ENCODE measurements at places on chromosomes 3 and 15.

DNA sequence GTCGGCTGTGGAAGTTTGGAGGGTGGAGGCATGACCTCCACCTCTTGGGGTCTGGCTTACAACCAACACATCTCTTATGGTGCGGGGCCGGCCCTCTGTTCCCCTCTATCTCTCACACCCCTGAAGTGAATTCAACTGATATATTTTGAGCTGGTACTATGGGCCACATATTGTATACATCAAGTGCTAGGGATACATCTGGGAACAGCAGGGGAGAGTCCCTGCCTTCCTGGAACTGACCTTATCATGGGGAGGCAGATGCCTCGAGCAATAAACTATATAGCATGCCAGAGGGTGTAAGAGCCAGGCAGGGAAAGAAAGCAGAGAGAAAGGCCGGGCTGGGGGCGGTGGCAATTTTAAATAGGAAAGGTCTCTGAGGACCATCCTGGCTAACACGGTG, 60.4 kb upstream of the TRPM1 start:
- DNase-seq = no peak

DNA sequence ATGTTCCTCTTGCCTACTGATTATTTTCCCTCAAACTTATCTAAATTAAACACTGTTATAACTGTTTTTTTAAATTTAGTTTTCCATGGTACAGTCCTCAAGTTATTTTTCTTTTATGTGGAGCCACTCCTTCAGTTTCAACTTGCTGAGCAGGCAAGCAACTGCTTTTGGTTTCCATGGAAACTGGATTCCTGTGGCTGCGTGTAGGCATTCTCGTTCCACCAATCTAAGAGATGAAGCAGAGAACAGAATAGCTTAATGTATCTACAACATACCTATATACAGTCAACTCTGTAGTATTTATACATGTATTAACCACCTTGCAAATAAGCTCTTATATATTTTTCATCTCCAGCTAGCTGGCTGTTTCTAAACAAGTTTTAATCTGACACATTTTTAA, 25.8 kb upstream of the ANXA2 start:
- DNase-seq = peak; percentile 83

- DNase-seq = no peak
These were observed 731.6 kb downstream of the NAALADL2 start for GRCh38 chr3:175590745-175591144.

DNA sequence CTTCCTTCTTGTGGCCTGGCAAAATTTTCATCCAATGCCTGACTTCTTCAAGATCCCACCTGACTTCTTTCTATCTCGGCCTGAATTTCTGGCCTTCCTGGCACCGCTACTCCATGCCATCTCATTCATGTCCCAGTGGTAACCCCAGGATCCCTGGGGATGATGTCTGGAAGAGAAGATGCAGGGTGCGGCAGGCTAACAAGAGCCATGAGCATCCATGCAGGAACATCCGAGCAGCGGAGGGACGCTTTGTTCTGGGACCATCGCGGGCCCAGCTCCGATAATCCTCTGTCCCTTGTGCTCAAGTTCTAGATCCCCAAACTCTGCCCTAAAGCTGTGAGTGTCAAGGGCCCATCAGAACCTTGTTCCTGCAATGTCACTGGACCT, 10.9 kb downstream of the MYL3 start:
- DNase-seq = no peak

- DNase-seq = no peak
These were observed 24.1 kb downstream of the CHD2 start for GRCh38 chr15:92924216-92924615.

GRCh38 chr3:153958635-153959595, 162.3 kb upstream of the ARHGEF26 start:
- DNase-seq = peak; percentile 32

DNA sequence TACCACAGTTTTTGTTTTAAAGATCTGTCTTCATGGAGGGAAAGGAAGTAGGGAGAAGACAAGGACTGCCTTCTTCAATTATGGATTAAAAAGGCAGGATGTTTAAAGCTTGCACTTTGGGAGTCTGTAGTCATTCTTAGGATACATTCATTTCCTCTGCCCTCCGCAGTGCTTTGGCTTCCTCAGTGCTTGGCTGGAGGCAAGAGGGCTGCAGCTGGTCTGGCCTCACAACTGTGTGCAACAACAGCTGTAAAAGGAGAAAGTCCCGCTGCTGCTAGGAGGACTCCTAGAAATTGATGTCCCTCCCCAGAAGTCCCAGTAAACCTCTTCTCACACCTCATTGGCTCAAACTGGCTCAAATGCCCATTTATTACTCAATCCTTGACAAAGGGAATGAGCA, 54.4 kb upstream of the PPP2R3A start:
- no peak for DNase-seq

DNA sequence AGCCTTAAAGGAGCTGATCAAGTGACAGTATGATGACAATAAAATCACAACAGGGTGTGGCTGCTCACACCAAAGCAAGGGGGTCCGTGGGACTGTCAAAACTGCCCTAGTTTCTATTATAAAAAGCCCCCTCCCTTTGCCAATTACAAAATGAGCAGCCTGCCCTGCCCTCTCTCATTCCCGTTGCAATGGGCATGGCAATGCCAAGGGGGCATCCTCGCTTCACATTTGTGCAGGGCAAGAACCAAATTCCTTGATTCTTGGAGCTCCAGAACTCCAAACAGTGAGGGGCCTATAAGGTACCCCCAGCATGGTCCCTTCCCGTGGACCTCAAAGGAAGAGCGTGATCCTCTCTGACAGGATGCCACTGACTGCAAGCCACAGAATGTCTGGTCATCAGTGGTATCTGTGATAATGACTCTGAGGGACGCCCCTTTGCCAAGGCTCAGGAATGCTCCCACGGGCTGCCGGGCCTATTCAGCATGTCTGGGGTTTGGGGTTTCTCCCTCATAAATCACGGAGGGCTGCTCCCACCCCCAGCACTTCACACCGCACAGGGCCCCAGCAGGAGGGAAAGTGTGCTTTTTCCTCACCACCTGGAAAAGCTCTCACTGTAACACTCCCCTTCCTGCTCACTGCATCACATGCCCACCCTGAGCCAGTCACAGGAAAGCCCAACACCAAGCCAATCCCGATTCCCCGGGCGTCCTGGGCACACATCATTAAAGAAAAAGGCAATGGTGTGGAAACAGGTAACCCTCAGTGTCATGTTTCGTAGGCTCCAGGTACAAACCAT, 105.1 kb upstream of the TRPM1 start:
- DNase-seq = no peak

GRCh38 chr3:122691195-122691594, 10.6 kb downstream of the PARP14 start:
- DNase-seq = no peak

GRCh38 chr3:30355622-30356021, 250.8 kb upstream of the TGFBR2 start:
- no peak for DNase-seq

- no peak for DNase-seq
These were observed 50.6 kb downstream of the HEG1 start for GRCh38 chr3:125005222-125005621.

DNA sequence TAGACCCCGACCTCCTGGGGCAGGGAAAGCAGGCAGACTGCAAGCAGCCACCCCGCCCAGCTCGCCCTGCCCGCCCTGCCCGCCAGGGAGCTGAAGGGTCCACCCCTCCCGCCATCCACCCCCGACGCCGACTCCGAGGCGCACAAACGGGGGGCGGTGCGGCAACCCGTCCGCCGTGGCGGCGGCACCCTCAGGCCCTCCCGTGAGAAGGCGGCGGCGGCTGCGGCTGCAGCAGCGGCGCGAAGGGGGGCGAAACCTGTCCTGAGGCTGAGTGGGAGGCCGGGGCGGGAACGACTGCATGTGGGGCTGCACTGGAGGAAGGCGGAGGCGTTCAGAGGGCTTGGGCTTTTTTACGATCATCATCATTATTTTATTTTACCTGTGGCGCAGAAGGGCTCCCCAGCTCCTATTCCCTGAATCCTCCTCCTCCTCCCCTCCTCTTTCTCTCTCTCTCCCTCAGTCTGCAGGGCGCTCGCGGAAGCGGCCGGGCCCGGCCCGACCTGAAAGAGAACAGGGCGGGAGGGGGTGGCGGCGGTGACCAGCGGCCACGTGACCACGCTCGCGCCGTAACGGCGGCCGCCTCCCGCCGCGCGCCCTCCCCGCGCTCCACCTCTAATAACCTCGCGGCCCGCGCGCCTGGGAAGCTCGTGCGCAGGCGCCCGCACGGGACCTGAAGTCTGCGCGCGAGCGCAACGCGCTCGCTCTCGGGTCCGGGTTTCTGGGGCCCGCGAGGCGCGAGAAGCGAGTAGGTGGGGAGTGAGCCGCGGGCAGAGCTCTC, at the start of gene TBC1D5:
TBC1D5 (minus strand) TSS at position 530 of the 778 bp plus-strand sequence. CDS start 234,061 bp downstream, outside the sequence.
- DNase-seq = peak; percentile 90

- DNase-seq = no peak
These were observed 10.3 kb upstream of the NRROS start for GRCh38 chr3:196629228-196629627.

DNA sequence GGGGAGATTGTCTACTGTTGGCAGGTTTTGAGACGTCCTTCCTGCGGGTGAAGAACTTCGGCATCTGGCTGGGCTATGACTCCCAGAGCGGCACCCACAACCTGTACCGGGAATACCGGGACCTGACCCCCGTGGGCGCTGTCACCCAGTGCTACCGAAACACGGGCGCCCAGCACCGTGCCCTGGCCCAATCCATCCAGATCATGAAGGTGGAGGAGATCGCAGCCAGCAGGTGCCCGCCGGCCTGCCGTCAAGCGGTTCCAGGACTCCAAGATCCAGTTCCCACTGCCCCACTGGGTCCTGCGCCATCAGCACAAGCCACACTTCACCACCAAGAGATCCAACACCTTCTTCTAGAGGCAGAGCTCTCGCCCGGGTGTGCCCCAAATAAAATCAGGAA, 194.9 kb upstream of the EPHA6 start:
- no peak for DNase-seq

DNA sequence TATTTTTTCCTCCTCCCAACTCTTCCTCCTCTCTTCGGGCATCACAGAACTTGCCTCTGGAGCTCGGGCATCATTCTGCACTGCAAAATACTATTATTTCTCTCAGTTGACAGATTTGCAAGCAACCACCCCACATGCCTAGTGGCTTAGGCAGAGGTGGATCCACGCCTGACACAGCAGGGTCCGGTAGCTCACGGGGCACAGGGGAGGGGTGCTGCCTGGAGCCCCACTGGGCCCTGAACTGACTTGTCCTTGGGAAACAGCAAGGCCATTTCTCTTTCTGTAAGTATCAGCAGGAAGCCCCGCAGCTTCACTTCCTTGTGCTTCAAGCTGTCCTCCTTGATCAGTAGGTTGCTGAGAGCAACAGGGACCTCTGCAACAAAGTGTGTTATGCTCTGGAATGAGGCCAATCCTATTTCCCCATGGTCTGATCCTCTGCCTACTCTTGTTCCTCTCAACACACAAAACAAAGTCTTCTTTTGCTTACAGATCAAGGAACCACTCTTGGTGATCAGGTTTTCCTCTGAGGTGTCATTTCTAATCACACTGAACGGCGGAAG, 69.1 kb downstream of the FAM174B start:
- DNase-seq = no peak

GRCh38 chr3:187264911-187265310, 26.6 kb downstream of the MASP1 start:
- DNase-seq = no peak

DNA sequence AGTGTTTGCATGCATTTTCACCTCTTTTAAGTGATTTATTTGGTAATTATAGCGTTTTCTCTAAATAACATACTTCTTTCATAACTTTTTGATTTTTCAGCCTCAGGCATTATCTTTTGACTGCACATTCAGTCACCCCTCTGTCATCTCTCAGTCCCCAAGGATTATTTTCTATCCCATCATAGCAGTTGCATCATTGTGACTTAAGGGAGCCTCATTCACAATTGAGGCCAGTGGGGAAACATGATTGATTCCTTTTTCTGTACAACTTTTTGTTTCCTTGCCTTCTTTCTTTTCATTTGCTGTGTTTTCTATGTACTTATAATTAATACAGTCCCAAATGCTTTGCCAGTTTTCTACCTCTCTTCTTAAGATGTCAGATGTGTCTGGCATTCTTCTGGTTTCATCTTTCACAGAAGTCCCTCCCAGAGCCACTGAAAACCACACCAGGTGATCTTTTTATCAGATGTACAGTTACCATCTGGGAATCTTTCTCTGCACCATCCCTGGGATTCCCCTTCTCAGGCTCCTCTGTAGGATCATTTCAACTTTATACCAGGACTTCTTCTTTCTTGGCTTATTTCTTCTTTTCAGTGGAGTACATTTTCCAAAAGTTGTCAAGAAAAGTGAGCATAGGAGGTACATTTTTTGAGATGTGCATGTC, 151.4 kb downstream of the RAP2B start:
- DNase-seq = no peak

- no peak for DNase-seq
These were observed 68.7 kb downstream of the GBE1 start for GRCh38 chr3:81692766-81693165.

DNA sequence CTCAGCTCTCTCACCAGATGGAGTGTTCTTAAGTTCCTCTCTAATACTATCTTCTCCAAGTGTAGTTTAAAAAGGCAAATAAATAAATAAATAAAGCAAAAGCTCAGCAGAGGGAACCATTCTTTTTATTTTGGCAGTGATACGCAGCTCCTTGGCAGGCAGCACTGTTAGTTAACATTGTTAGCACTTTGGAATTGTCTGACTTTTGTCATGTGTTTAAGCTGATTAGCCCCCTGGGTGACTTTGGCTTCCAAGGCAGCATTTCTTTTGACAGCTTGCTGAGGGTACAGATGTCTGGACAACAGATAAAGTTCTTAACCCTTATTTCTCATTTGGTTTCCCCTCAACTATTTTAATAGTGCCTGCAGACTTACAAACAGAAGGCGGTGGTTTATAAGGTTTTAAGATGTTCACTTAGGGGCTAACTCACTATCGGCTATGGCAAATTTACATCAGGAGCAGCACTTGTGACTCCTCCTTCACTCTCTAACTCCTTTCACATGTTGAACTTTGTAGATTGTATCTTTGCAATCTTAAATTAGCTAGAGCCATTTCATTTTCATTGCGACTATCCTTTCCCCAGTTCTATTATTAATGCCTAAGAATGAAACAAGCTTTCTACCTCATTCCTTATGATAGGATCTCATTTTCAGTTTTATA, 213.4 kb downstream of the ZBBX start:
- DNase-seq = peak; percentile 43

DNA sequence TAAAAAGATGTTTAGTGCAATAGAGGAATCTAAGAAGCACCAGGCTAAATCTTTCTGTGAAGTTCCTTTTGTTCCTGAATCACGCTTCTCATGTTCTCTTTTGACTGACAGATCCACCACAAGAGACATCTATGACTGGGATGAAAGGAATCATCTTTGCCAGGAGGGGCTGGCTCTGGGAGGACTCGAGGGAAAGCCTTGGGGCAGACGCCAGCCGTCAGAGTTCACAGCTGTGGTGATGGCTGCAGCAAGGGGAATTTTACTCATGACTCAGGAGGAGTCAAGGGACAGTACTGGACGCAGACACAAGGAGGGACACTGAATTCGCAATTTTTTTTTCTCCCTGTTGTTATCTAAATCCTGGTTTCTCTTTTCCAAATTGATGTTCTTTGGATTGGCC, 38.7 kb downstream of the C3orf38 start:
- DNase-seq = no peak

- no peak for DNase-seq
These were observed 544.7 kb upstream of the ROBO2 start for GRCh38 chr3:76495216-76495615.

- DNase-seq = no peak
These were observed 152.9 kb upstream of the RGMA start for GRCh38 chr15:93241696-93242585.

- DNase-seq = no peak
These were observed 923.1 kb downstream of the TBL1XR1 start for GRCh38 chr3:176274161-176274560.

GRCh38 chr15:79365765-79366164, 54.9 kb downstream of the TMED3 start:
- DNase-seq = no peak

GRCh38 chr3:72303926-72304325, 519.0 kb upstream of the PROK2 start:
- peak; percentile 7 for DNase-seq
